ENCODE measurements at places on chromosomes 6 and 20.

DNA sequence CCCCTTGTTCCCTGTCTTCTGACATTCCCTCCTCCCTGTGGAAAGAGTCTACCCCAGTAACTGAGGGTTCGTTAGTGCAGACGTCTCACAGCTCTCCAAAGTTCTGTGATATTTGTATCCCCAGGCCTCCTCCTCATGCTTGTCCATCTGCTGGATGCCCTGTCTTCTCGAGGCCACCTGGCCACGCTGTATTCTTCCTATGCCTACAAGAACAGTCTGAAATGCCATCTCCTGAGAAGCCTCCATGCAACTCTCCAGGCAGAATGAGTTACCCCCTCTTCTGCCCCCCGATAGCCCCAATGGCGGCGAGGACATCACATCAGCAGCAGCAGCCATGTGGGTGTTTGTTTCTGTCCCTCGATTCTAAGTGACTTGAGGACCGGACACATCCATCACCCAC, 9.3 kb downstream of the ULBP2 start:
- no peak for DNase-seq

DNA sequence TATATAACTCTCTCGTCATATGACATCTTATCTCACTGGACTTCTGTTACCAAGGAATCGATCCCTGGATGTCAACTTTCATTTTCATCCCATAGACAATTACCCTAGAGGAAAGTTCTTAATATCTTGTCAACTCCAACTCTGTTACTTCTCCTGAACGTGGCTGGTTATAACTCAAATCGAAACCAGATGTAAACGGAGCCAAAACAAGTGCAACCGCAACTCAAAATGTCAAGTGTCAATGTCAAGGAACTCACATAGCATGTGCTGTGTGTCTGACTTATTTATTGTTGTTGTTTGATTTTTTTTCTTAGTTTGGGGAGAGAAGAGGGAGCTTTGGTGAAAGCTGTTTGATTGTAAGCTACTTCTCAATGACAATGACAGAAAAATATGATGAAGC, 108.6 kb downstream of the VIP start:
- DNase-seq = no peak

- peak; percentile 85 for DNase-seq
Observed at GRCh38 chr6:32415521-32416019, 8.6 kb upstream of the BTNL2 start.

GRCh38 chr20:23244916-23245552, 105.6 kb upstream of the NXT1 start:
- DNase-seq = no peak

DNA sequence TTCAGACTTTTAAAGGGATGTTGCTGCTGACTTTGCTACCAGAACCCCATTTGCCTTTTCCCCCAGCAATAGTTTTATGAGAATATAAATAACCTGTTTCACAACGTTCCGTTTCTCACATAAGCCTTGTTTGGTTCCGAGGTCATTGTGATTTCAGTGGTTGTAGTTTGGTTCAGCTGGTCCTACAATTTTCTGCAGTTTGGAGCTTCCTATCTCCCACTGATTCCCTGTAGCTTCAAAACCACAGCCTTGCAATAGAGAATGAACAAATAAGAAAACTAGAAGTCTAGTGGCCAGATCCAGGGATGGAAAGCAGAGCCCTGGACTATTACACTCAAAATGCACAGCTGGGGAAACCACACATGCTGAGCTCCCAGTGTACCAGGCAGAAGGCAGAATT, 24.1 kb upstream of the SH3BGRL2 start:
- no peak for DNase-seq

GRCh38 chr6:163863565-163863964, 449.0 kb downstream of the QKI start:
- no peak for DNase-seq

DNA sequence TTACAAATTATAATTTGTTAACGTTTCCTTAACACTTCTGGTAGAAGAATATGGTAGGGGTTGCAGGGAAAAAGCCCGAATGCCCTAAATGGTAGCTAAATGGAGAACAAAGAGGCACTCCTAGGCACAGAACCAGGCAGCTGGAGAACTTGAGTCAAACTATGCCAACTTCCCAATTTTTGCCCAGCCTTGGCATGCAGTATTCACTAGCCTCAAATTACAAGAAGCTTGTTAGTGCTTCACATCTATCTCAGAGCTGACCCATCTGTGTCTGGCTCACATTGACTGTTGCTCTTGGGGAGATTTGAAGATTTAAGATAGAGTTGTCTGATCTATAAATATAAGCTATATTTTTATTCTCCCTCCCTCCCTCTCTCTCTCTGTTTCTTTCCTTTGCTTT, 19.4 kb upstream of the LRFN2 start:
- DNase-seq = no peak

- DNase-seq = no peak
Observed at GRCh38 chr6:26491604-26492003, 8.5 kb upstream of the BTN1A1 start.

DNA sequence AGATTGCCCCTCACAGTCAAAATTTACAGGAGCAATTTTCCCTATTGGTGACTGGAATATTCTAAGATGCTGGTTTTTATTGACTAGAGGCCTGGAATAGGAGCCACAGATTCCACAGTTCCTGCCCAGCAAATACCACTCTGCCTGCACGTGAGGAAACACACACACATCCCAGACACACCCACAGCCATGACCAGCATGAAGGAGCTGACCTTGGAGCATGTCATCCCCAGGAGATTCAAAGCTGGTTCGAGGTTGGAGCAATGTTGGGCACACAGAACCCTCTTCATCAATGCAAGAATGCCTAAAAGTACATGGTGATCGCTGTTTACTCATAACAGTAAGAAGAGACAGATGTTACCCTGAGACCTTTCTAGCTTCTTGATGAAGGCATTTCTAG, 244.6 kb upstream of the FOXQ1 start:
- no peak for DNase-seq

DNA sequence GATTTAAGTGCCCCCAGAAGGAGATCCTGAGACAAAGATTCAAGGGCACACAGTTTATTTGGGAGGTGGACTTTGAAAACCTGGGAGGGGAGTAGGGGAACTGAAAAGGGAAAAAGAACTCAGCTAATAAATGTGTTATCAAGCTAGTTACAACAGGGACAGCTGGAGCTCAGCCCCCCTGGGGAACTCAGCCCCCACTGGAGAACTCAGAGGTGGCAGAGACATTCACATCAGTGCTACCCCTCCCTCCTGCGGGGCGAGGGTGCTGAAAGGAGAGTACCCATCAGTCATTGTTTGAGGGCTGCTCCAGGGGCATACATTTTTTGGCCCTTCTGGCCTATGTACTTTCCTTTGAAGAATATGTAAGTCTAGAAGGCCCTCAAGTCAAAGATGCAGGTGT, 101.4 kb downstream of the LRFN2 start:
- no peak for DNase-seq

DNA sequence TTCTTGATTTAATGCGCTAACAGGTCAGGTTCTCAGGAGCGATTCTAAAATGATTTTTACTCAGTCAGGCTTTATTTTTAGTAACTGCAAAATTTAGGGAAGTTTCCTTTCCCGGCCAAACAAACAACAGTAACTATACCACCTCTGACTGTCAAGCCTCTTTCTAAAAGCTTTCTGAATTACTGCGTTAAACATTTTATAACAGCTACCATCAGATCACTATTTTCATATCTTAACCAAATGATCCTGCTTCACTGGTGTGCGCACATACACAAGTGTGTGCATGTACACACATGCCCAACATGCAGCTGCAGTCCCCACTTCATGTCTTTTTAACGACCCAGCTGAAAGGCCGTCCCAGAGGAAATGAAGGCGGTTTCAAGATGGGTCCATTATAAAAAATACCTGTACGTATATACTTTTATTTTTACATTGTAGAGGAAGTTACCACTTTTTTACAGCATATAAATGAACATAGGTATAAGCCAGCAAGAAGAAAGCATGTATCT, 25.0 kb downstream of the TMEM242 start:
- no peak for DNase-seq

- no peak for DNase-seq
Observed at GRCh38 chr6:31485055-31485454, 12.9 kb upstream of the MICB start.

- DNase-seq = no peak
Observed at GRCh38 chr6:166474721-166475565, 92.2 kb upstream of the MPC1 start.

- DNase-seq = no peak
Observed at GRCh38 chr6:61675734-61676133, 610.3 kb downstream of the KHDRBS2 start.

DNA sequence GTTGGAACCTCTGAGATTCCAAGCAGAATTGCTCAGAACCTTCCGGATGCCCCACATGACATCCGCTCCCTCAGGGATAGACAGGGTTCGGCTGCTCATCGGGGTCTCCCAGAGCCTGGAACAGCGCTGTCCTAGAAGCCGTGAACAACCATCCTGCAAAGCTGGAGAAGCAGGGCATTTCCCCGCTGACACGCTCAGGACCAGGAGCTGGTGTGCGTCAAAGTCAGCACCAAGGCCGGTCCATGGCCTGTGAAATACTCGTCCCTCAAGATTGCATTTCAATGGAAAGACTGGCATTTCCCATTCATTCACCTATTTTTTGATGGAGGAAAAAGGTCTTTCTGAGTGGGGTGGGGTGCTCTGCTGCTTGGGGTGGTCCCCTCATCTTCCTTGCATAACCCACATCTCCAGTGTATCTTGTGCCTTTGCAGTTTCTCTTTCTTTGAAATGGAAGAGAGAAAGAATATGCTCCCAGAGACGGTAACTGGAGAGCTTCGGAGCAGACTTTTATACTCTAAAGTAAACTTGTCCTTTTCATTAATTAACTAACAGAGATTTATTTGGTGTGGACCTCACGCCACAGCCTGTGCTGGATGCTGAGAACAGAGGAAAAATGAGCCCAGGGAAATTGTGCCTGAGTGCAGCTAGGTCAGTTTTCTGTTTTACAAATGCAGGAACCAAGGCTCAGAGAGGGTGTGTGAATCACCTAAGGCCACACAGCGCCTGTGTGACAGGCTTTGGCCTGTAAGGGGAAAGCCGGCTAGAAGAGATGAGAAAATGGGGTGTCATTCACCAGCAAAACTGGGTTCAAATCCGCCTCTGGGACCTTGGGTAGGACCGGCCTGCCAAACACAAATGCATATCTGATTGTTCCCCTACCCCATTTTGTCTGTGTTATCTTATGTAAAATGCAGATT, 52.4 kb downstream of the RBM38 start:
- no peak for DNase-seq

DNA sequence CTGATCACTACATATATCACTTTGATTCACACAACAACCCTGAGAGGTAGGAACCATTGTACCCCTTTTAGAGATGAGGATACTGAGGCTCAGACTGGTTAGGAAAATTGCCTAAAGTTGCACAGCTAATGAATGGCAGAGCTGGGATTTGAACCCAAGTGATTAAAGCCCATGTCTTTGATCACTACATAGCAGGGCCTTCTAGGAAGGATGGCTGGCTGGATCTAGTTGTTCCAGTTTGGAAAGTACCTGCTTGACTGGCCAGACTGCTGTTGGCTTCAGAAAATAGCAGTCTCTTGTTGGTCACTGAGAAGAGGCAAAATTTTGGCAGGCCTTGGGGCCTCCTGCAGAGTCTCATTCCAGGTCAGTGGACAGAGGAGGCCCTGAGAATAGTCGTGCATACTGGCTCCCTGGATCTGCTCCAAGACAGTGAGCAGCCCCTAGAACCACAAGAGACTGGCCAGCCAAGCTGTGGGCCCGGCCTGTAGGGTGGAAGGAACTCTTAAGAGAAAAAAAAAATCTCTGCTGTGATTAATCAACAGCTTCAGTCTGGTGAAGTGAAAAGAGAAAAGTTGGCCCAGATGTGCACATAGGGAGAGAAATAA, 17.5 kb downstream of the PPARD start:
- DNase-seq = no peak

DNA sequence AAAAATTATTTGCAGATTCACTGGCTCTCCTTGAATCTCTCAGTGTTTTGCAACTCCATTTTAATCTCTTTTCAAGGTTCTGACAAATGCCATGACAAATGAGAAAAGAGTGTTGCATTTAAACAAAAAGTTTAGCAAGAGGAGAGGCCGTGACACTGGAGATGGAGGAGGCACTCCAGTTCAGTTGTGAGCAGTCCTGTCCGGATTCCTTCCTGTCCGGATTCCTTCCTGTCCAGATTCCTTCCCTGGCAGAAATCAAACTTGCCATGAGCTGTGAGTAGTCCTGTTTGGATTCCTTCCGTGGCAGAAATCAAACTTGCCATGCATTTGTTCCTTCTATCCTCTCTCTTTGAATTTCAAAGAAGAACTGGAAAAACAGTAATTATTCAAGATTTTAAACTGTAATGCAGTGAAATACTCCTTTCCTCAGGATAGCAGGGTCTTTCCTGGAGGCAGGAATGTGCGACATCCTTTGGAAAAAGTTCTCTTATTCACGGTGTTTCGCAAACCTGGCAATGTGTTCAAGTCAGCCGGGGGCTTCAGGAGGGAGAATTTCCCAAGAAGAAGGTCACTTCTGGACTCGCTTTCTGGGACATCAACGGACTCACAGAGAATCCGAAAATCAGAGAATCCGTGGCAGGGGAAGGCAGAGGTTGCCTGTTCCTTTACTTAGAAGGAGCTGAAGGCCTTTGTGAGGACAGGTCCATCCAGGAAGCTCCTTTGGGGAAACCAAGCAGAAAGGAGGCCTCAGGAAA, 48.7 kb upstream of the DACT2 start:
- no peak for DNase-seq

DNA sequence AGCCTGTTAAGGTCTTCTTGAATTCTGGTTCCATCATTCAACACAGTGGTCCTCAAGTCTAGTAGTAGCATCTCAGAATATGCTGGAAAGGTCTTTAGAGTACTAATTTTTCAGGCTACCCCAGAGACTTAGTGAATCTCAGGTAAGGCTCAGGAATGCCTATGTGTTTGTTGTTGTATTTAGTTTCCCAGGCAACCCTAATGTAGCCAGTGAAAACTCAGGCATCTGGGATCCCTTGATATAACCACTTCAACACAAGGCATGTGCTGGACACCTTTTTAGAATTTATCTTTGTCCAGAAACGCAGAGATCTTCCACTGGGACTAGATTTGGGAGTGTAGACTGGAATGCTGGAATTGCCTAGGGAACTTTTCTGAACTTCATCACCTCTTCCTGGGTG, 597.9 kb upstream of the FLRT3 start:
- DNase-seq = no peak

DNA sequence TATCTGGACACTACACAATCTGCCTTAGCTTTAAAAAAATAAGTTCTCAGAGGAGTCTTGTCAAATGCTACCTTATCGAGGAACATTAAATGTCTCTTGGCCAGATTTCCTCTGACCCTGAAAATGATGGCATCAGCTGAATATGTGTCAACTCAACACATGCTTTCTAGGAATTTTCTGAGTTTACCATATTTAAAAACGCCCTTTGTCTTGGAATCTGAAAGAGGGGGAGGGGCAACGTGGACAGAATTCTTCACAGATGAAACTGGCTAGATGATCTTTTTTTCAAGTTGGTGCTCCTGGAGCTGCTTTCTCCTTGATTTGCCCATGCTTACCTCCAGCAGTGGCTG, 5.1 kb downstream of the SOX4 start:
- DNase-seq = no peak

- no peak for DNase-seq
Observed at GRCh38 chr20:40640667-40641066, 48.4 kb downstream of the MAFB start.

Measured in nephron progenitor cell (in vitro differentiated cells).